ENCODE measurements at places on chromosomes 13 and 19.

DNA sequence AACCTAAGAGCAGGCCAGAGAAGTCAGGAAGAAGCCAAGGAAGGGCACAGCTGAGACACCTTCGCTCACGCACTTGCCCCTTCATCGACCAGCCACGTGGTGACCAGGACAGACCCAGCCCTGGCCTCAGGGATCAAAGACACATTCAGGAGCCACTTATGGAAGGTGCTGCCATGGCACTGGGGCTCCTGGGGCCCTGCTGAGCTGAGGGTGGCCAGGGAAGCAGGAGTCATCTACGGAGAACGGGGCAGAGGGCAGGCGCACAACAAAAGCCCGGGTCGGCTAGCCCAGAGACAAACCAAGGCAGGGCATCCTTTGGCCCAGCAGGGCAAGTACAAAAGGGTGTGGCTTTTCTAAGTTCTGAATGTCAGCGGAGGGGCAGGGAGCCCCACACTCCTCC is 2.3 kb downstream of the PLPP2 start:
- DNase-seq, result no peak

- no peak for DNase-seq
Observed at GRCh38 chr19:17376935-17377600, at the start of gene PLVAP. Gene PLVAP (minus strand): TSS chr19:17377342. CDS start chr19:17377288, 54 bp downstream.

- no peak for DNase-seq
Observed at GRCh38 chr13:113454936-113455335, 1.6 kb upstream of the ADPRHL1 start.

DNA sequence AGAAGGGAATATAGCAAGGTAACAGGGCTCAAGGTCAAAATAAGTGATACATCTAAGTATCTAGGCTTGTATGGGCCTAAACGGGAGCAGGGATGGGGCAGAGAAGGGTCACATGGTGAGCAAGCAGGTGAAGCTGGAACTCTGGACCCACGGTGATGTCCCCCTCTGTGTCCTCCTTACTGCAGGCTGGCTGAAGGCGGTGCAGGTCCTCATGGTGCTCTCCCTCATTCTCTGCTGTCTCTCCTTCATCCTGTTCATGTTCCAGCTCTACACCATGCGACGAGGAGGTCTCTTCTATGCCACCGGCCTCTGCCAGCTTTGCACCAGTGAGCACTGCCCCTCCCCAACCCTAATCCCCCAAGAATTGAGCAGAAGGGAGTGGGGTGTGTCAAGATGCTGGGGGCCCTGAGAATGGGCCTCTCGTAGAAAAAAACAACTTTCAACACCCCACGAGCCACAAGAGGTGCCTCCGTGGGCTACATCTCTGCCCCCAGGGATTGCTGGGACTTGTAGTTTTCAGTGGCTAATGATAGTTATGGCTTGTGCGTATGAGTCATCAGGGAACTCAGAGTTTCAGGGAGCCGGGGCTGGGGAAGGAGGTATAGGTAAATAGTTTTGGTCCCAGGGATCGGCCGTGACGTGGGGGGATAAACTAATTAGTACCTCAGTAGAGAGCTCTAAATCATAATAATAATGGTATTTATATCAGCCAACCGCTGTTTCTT is 4.0 kb downstream of the EMP3 start:
- DNase-seq, result no peak

- no peak for DNase-seq
Observed at GRCh38 chr19:6837525-6837924, 49.9 kb upstream of the ADGRE1 start.

GRCh38 chr19:1035998-1036621 is 3.8 kb upstream of the ABCA7 start:
- no peak for DNase-seq

DNA sequence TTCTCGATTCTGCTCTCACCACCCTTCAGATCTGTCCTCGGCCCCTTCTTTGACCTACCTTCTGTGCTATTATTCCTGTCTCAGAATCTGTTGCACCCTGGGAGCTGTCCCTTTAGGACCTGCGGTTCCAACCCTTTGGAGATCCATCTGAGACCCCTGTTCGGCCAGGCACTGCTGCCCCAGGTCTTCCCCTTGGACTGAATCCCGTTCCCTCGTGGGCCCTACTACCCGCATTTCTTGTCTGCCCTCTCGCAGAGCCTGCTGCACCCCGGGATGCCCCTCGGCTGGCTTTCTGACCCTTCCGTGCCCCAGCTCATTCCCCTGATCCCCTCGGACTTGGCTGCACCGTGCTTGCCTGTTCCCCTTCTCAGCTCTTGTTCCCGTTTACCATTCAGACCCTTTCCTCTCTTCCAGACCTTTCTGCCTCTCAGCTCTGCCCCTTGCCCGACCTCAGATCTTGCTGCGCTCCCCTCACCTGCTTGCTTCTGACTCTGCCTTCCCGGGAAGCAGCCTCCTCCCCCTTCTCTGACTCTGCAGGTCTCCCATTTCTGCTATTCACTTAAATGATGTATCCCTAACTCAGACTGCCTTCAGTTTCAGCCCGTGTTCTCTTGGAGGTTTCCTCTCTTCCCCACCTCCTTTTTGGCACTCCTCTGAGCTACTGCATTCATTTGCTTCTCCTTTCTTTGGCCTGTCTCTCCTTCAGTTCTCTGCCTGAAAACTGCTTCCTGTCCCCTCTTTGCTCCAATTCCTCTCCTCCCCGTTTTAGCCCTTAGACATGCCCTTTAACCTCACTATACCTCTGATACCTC is 1.1 kb downstream of the ARHGAP35 start:
- DNase-seq, result no peak

- no peak for DNase-seq
Observed at GRCh38 chr19:18735324-18735723, 51.8 kb downstream of the CRTC1 start.

- DNase-seq, result no peak
Observed at GRCh38 chr19:13095934-13096927, 6.4 kb downstream of the LYL1 start.

- DNase-seq, result peak; percentile 85
Observed at GRCh38 chr13:98476538-98476966, 100.4 kb downstream of the STK24 start.

- no peak for DNase-seq
Observed at GRCh38 chr13:19984430-19985218, 26.1 kb downstream of the ZMYM2 start.

DNA sequence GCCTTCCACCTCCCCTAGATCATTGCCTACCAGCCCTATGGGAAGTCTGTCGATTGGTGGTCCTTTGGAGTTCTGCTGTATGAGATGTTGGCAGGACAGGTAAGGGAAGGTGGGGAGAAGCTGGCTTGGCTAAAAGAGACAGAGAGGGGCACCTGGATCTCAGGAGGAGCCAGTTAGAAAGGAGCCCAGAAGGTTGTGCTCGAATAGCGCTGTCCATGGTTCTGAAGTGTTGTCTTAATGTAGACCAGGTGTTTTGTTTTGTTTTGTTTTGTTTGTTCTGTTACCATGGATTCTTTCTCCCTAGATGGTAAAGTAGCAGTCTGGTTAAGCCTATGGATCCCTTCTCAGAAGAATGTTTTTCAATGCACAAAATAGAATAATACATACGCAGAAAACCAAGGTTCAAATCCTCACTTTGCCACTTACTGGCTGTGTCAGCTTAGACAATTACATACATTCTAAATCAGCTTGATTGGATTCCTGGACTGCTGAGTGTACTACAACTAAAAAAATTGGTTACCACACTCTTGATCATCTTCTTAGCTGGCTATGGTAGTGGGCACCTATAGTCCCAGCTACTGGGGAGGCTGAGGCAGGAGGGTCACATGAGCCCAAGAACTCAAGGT is 5.9 kb upstream of the CACNG7 start:
- DNase-seq, result no peak

GRCh38 chr19:6101291-6101825 is 8.9 kb downstream of the RFX2 start:
- no peak for DNase-seq

- DNase-seq, result no peak
Observed at GRCh38 chr13:71939186-71939585, 72.2 kb upstream of the DACH1 start.

GRCh38 chr13:98749501-98749900 is 3.0 kb downstream of the SLC15A1 start:
- DNase-seq, result no peak

DNA sequence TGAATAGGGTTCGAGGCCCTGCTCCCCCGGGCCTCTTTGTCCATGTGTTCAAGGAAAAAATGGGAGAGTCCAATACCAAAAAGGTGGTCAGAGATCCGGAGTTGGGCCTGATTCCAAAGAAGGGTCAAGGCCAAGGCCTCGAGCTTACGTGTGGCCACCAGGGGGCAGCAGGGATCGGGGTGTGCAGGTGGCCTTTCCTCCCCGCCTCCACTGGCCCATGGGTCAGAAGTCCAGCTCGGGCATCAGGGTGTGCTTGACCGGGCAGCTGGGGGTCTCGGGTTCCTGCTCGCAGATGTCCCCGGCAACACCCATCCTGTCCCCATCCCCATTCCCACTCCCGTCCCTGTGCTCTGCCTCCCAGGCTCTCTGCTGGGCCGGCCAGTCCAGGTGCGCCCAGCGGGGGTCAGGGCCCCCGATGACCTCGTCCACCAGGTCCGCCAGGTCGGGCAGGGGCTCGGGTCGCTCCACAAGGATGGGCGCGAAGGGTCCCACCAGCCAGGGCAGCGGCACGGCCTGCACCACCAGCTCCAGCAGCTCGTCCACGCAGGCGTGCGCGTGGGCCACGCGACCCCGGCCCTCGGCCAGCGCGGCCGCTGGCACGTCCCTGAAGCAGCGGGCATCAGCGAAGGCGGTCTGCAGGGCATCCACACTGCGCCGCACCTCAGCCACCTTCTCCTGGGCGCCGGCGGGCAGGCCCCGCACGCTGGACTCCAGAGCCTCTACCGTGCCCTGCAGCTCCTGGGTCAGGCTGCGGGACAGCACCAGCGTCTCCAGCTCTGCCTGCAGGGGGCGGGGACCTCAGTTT is 5.2 kb upstream of the PLIN4 start:
- DNase-seq, result no peak

- DNase-seq, result no peak
Observed at GRCh38 chr13:40563350-40564125, 102.9 kb downstream of the FOXO1 start.

GRCh38 chr13:29621841-29622240 is 26.4 kb upstream of the SLC7A1 start:
- DNase-seq, result no peak

GRCh38 chr19:49064768-49065611 is at the start of gene NTF4:
Gene NTF4 (minus strand): TSS chr19:49064818. CDS start chr19:49061997, 2,821 bp downstream.
- DNase-seq, result no peak

- DNase-seq, result no peak
Observed at GRCh38 chr19:33212436-33213172, 13.0 kb downstream of the SLC7A10 start.

- DNase-seq, result no peak
Observed at GRCh38 chr13:29893438-29893837, 43.0 kb upstream of the UBL3 start.

GRCh38 chr13:93848247-93848646 is 621.6 kb downstream of the GPC6 start:
- no peak for DNase-seq

DNA sequence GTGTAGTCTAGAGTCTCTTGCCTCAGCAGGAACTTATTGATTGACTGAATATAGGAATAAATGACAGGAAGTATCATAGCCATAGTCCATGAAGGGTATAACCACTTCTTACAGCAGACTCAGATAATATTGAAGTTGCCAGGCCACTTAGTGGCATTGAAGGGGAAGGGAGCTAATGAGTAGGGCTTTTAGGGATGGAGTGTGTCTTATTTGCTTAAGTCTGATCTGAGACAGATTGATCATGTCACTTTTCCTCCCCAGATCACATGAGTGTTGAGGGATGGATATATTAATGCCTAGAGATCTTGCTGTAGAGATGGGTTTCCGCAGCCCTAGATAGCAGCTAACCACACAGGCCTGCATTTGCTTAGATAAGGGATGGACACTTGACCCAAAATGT is 62.2 kb upstream of the NBEA start:
- no peak for DNase-seq

- DNase-seq, result no peak
Observed at GRCh38 chr13:65656740-65657329, 1573.3 kb downstream of the PCDH9 start.

- no peak for DNase-seq
Observed at GRCh38 chr19:1146858-1147780, 26.9 kb downstream of the SBNO2 start.

GRCh38 chr13:48784916-48785548 is 131.3 kb downstream of the CYSLTR2 start:
- DNase-seq, result no peak

GRCh38 chr19:31545777-31546176 is 196.5 kb upstream of the TSHZ3 start:
- DNase-seq, result no peak

DNA sequence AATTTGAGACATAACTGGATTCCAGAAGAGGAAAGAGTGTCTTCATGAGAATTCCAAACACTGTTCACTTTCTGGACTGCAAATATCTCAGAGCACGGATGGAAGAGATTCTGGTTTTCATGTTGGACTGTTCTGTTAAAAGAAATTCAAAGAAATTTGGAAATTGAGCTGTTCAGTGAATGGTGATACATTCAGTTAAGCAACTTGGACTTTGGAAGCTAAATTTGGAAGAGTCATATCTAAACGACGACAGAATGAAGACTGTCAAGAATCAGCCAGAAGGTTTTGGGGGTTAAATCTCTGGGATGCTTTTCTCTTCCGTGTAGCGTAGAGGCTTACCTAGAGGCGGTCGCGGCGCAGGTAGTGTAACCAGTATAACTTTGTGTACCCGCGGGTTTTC is 25.6 kb downstream of the SAFB start:
- no peak for DNase-seq

DNA sequence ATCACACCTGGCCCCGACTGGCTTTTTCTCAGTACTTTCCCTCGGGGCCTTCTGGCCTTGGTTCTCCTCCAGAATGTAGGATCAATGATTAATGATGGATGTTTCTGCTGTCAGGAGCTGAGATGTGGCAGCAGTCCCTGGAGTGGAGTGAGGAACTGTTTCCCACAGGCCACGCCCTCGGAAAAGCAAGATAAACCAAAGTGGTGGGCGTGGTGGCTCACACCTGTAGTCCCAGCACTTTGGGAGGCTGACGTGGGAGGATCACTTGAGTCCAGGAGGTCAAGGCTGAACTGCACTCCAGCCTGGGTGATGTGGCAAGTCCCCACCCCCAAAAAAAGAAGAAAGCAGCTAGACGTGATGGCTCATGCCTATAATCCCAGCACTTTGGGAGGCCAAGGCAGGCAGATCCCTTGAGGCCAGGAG is 7.1 kb upstream of the SHFL start:
- DNase-seq, result no peak

DNA sequence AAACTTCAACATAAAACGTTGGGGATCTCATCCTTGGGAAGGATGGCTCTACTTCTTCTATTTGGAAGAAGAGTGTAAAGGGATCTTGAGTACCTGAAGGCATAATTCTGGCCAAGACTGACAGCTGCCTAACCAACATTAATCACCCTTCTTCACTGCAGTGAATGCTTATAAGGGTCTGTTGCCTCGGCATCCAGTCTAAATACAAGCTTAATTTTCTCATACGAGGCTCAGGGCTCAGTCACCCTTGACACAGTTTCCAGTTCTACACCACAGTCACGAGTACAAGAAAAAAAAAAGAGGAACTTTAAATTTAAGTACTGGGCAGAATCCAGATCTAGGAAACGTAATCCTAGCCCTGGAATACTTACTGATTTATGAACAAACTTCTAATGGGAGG is 9.0 kb downstream of the FPR3 start:
- DNase-seq, result no peak

Data from T-helper 17 cell (primary cell).